ENCODE measurements at places on chromosomes 16 and 17.

DNA sequence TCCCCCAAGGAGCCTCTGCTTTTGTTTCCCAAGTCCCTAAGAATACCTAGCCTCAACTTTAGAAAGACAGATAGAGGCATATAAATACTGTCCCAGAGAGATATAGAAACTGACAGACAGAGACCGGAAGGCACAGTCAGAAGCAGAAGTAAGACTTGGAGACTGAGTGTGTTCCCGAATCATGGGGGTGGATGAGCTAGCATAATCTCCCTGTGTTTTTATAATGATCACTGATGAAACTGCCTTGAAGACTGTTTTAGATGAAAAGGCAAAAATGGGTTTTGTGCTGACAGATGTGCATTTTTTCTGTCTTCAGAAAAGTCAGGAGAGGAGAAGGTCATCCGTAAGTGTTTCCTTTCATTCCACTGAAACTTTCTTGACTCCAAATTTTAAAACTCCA lies 8.3 kb upstream of the PSMD3 start:
- DNase-seq: no peak

DNA sequence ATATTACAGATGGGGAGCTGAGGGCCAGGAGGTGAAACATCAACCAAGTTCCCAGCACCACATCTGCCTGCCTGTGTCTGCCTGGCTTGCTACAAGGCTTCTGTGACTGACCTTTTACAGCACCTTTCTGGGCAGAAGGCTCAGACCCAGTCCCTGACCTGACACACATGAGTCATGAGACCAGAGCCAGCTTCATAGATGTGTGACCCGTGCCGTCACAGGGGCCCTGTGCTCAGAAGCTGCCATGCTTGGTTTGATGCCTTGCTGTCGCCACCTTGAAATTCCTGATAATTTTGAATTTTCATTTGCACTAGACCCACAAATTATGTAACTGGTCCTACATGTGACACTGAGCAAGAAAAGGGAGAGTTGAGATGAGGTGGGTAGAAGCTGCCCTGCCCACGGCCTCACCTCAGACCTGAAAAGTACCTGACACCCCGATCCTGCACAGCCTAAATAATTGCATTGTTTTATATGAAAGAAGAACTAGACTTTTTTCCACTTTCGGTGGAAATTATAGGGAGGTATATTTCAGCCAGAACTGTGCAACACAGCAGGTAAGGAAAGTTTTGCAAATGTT lies 13.3 kb upstream of the PECAM1 start:
- no peak for DNase-seq

DNA sequence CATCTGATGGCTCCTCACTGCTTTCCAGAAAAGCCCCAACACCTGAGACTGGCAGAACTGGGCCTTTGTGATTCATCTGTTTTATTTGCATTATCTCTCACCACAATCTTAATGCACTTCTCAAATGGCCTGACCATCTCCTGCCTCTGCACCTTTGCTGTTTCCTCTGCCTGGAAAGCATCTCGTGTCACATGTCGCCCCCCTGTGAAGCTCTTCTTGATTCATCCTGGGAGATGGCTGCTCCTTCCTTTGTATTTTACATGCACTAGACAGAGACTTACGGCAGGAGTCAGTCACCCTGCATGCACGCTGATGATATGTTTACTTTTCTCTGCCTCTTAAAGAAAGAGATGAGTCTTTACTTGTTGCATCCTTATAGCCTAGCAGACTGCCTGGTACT lies 30.0 kb downstream of the HNF1B start:
- no peak for DNase-seq

DNA sequence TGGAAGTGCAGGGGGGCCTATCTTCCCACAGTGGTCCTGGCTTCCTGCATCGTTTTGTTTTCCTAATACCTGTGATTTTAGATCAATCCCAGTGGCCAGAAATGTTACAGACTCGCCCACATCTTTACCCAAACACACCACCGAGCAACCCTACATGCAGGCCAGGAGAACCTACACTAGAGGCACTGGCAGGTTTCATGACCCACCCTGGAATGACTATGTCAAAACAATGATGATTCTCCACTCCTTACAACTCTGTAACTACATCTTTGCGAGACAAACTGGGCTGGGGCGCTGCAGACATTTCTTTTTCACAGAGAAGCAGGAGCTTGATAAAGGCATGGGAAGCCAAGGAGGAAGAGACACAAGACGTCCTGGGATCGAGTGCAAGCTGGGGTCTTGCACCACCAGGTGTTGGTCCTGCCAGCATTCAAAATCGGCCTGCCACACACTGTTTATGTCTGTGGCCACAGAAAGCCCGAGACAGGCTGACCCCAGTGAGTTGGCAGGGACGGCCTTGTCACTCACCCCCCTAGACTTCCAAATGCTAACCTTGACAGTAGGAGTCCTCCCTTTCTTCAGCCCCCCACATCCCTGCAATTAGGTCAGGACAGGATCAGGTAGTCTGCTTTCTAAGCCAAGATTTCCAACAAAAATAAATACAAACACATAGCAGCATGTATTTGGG lies 32.5 kb downstream of the UBE2O start:
- DNase-seq: no peak

- no peak for DNase-seq
Observed at GRCh38 chr17:32827227-32827626, 49.7 kb downstream of the MYO1D start.

GRCh38 chr17:47964856-47965255 lies 6.1 kb upstream of the CDK5RAP3 start:
- DNase-seq: peak; percentile 60

GRCh38 chr16:61890386-61890785 lies 145.9 kb downstream of the CDH8 start:
- no peak for DNase-seq

DNA sequence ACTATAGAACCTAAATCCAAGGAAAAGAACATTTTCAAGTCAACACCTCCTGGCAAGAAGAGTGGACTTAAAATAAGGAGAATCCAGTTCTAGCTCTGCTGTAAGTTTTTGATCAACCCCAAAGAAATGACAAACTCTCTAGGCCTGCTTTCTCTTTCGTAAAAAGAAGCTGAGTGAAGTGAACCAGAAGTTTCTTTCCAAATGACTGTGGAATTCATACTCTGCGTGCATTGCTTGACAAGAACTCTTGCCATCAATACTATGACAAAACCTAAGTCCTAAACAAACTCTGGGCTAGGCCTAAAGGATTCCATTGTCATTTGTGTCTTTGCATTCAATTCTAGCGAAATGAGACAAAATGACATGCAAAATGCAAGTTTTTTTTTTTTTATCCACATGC lies 187.5 kb upstream of the SOX9 start:
- no peak for DNase-seq
